Activated naive CD8-positive, alpha-beta T cell treated with anti-CD3 and anti-CD28 coated beads for 36 hours (primary cell): ENCODE measurements at places on chromosomes 6 and 20. TPM values are rescaled to one million over a fixed set of nuclear protein-coding genes. Genes with fewer than 3 reads are reported as not detected.

- no peak for DNase-seq
These were observed 53.2 kb downstream of the FAM8A1 start for GRCh38 chr6:17653198-17653882.

- no peak for DNase-seq
These were observed 46.7 kb downstream of the CEBPB start for GRCh38 chr20:50237349-50237748.

DNA sequence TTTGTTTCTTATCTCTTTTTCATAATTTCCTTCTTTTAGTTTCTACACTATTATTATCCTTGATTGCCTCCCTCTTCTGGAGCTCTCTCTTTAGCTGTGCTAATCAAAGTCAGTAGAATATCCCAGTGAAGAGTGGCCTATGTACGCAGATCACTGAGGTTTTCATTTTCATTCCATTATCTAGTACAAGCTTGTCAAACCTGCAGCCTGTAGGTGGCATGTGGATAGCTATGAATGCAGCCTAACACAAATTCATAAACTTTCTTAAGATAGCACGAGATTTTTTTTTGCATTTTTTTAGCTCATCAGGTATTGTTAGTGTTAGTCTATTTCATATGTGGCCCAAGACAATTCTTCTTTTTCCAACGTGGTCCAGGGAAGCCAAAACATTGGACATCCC is 825.7 kb upstream of the MAP3K7 start:
- no peak for DNase-seq

HLA-G gene
- 0.93 TPM for total RNA-seq

DOK5 gene
- total RNA-seq: 4.1 TPM
